Posterior vena cava (tissue), 2 donors: ENCODE measurements at places on chromosomes 12 and 14.

GRCh38 chr12:27901959-27902358 is 70.6 kb downstream of the PTHLH start:
- no peak for DNase-seq

GRCh38 chr12:113397497-113398197 is 6.0 kb downstream of the SDS start:
- DNase-seq, result no peak

DNA sequence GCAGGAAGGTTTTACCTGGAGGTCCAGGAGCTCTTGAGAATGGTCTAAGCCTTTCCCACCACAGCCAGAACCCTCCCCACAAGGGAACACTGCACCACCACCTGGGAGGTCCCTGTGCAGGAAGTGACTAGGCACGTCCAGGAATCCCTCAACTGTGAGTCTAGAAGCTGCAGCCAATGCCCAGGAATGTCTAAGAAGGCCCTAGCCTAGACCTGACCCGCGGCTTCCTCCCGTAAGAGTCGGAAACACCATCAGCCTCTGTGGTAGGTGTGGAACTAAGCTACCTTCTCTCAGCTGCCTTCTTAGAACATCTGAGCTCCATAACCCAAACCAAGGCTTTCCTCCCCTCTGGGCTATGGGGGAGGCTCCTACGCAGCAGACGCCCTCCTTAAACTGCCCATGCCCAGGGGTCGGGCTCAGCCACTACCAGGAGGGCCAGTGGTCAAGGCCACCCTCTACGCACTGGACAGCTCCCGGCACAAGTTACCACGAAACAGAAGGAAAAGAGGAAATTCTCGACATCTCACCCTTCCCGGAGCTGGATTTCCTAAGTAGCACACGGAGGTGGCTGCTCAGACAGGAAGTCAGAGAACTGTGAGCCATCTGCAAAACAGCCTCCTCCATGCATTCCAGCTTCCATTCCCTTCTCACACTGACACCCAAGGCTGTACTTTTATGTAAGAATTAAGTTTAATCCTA is 25.5 kb downstream of the ZFYVE21 start:
- DNase-seq, result no peak

GRCh38 chr12:93167841-93168492 is 209.8 kb upstream of the NUDT4 start:
- no peak for DNase-seq

DNA sequence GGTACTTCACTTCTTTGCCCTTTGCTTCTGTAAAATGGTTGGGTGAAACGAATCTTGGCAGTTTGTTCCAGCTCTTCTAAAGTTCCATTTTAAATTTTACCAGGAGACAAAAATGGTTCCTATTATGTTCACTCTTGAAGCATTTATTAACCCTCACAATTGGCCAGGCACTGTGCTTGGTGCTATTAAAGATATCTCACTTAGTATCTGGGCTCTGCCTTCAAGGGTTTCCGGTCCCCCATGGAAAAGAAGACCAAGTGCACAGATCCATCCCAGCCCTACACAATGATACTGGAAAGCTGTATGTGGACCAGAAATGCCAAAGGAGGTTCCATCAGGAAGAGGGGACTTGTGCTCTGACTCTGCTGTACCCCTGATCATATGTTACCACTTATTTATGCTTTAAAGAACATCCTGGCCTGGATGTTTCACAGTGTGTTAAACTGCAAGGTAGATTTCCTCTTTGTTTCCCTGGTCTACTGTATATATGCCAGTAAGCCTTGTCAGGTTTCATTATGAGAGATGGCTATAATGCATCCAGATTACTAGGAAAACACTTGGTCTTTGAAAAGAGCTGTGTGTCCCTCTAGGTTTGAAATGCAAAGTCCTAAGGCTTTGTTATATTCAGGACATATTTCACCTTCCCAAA is 154.8 kb downstream of the PRKCH start:
- no peak for DNase-seq

- no peak for DNase-seq
These were observed 15.3 kb upstream of the ANO6 start for GRCh38 chr12:45200491-45201043.

DNA sequence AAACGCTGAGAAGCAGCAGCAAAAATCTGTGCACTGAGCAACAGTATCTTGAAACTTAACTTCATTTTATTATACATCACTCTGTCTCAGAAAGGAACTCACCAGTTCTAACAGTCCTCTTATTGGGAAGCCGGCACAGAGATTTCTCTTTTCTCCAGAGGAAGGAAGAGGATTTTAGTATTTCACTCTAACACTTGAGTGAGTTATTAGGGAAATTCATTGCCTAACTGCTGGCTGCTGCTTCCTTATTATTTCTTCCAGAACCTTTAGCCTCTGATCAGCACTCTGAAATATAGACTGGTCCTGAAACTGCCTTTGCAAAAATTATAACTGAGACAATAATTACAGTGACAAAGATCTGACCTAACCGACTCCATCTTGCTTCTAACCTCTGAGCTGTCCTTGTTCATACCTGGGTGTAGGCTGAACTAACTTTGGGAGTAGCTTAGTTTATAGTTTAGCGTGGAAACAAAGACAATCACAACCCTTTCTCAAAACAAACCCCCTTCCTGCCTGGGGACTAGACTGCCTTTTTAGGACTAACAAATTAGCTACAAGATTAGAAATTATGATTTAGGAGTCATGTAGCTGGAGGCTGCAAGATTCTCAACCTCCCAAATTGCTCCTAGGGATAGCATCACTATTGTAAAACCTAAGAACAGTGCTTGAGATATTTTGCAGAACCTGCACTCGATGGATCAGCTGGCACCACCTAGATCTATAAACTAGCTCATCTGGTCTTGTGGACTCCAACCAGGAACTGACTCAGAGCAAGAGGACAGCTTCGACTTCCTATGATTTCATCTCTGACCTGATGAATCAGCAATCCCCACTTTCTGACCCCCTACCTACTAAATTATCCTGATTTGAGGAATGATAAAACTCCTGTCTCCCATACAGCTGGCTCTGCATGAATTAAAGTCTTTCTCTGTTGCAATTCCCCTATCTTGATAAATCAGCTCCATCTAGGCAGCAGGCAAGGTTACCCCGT is 117.5 kb downstream of the DYRK2 start:
- no peak for DNase-seq

DNA sequence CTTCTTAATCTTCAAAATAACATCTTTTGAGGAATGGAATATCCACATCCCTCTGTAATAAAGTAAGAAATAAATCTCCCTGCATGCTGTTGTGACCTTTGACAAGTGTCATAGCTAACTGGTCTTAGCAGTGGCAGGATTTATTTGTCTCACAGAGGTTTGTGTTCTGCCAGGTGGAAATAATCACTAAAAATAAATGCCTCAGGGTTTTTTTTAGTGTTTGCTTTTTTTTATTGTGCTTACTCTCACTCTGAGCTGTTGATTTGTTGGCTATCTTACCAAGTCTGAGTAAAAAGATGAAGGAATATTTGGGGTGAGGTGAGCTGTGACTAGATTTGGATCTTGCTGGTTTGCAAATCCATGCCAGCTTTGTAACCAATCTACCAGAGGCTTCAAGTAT is 285.4 kb downstream of the ALG10B start:
- DNase-seq, result no peak

- no peak for DNase-seq
These were observed 75.5 kb downstream of the SYNE3 start for GRCh38 chr14:95440951-95441350.

DNA sequence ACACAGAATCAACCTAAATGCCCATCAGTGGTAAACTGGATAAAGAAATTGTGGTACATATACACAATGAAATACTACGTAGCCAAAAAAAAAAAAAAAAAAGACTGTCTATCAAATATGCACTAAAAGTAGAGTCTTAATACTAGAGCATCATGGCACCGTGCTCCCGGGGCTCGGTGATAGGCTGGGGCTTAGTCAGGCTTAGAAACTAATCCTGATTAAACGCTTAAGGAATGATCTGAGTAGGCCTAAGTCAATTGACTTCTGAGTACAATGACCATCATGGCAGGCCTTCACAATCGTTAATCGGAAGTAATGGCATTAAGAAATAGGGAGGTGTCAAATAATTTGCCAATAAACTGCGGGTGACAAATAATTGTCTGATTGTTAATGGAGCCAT is 9.7 kb downstream of the PLBD1 start:
- no peak for DNase-seq

GRCh38 chr14:92276074-92276473 is 46.9 kb upstream of the SLC24A4 start:
- no peak for DNase-seq

DNA sequence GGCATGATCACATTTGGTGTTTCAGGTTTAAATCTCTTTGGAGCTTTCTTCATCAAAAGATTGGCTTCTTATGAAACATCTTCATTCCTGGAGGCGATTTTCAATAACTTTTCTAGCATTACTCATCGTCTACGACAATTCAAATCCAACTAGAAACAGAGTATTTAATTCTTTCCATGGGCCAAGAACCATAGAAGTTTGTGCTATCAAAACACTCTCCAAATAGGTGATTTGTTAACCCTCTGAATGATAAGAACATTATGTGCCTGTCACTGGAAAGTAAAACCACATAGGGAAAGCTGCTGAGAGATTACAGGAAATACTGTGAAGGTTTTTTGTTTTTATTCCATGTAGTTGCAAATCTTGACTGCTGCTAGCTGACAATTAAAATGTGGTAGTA is 6.9 kb upstream of the DCN start:
- no peak for DNase-seq

GRCh38 chr12:122422730-122423257 is 325 bp upstream of the CLIP1 start:
- DNase-seq, result peak; percentile 82

DNA sequence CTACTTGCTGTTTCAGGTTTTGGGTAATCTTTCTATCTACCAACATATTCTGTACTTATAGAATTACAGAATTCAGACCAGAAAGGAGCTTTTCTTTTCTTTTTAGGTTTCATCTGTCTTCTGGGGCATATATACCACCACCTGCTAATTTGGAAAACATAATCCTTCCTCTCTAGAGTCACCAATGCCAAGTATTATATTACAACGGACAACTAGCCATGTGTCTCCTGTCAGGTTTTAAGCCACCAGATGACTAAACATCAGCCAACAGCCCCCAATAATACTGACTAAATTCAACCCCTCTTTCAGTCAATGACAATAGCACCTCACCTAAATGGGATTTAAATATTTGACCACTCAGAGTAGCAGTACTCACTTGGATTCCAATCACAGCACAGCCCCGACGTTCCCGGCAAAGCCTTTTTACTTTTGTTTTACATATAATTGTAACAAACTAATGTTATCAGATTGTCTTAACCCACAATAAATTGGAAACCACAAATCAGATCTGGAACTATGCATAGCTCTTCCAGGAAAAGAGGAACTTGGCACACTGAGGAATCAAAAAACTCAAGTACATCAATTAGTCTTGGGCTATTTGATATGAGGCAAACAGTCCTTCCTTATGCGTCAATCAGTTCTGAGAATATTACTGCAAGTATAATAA is 13.5 kb downstream of the SLC11A2 start:
- no peak for DNase-seq

- no peak for DNase-seq
These were observed 76.3 kb downstream of the MAP1LC3B2 start for GRCh38 chr12:116635487-116635886.

DNA sequence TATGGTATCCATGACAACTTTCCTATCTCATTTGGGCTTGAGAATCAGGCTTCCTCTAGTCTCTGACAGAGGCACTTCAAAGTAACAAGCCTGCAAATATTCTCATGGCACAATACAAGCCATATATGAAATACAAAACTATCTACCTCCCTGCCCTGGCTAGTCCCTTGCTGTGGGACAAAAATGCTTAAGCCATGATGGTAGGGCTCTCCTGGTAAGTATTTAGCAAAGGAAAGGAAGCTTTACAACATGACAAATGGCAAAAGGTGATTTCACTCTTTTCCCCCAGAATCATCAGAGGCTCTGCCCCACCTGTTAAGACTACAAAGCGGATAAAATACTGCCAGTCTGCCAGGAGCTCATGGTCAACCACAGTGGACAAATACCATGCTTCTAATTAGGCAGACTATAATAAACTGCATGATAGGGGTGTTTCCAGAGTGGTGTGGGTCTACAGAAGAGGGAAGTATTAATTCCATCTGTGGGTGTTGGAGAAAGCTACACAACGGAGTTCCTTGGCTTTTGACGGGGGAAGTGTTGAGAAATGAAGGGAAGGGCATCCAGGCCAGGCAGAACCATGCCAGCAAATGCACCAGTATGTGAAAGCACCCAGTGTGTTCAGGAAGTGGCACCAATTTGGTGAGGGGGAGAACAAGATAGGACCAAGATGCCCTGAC is 92.9 kb downstream of the SPTSSA start:
- DNase-seq, result no peak

DNA sequence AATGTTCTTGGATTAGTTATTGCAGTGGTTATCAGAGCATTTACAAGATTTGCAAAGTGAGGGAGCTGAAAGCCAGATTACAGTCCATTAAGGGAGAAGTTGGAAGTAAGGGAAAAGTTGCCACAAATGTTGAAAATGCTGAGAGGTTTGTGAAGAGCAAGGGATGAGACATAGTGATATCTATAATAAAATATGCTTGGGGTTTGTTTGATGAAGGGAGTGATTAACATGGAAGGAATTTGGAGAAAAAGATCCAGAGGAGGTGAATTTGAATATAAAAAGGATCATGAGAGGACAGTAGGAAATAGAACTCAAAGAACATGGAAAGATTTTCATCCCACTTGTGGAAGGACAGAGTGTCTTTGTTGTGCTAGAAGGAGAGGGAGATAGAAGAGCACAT is 19.3 kb upstream of the CCER1 start:
- DNase-seq, result no peak
